HepG2 (cell line): ENCODE measurements at places on chromosomes 12 and 14.
A peak's percentile ranks its signal among the peaks of the same experiment; 100 is the strongest.

DNA sequence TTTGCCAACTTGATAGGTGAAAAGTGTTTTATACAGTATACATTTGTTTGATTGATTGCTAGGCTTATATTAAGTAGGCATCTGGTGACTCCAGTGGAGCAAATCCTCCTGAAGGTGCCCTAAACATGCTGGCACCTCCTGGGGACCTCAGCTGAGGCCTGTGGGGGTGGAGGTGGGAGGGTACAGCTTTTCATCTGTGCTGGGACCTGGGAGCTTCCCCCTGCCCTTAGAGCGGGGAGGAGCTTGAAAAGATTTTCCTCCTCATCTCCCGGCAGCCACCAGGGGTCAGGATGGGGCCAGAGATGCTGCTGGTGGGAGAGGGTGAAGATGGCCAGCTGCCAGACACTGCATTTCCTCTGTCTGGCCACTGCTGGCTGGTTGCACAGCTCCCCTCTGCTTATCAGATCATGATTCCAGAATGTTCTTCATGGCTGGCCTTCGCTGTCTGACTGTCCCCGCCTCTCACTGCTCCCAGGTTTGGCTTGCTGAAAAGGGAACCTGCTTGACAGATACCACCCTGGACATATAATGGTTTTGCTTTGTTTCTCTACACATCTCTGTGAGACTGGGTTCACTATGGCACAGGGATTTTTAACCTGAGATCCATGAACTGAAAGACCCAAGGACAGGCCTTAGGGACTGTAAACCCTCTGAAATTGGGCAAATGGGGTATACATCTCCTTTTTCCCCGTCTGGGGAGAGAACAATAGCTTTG is 10.5 kb upstream of the JPH4 start:
- DNase-seq = peak; percentile 98

GRCh38 chr14:76767681-76768656 is 6.7 kb downstream of the VASH1 start:
- DNase-seq = no peak

GRCh38 chr12:16021676-16022075 is 110.5 kb downstream of the DERA start:
- DNase-seq = no peak

- no peak for DNase-seq
Measured at GRCh38 chr14:61839507-61839906, 77.3 kb downstream of the SNAPC1 start.

DNA sequence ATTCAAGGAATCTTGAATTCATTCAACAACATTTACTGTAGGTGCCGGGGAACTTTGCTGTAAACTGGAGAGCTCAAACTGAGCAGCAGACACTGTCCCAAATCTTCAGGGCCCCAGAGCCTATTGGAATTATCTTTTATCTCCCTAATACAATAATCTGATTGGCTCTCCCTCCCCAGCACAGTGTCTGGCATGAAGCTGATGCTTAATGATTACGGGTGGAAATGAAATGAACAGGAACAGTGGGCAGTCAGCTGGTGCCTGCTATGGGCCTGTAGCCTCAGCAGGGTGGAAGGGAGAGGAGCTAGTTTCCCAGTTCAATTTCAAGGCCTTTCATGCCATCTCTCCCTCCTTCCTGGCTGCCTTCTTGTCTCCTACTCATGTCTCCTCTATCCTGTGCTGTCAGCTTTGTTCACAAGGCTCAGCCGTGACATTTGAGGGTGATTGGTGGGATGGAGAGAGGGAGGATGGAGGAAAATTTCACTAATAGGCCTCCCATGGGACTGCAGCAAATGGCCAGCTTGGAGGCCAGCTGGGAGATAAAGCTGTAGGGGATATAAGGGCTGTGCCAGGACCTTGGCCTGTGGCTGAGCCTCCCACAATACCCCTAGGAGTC is 4.3 kb upstream of the RAPGEF3 start:
- DNase-seq = no peak

DNA sequence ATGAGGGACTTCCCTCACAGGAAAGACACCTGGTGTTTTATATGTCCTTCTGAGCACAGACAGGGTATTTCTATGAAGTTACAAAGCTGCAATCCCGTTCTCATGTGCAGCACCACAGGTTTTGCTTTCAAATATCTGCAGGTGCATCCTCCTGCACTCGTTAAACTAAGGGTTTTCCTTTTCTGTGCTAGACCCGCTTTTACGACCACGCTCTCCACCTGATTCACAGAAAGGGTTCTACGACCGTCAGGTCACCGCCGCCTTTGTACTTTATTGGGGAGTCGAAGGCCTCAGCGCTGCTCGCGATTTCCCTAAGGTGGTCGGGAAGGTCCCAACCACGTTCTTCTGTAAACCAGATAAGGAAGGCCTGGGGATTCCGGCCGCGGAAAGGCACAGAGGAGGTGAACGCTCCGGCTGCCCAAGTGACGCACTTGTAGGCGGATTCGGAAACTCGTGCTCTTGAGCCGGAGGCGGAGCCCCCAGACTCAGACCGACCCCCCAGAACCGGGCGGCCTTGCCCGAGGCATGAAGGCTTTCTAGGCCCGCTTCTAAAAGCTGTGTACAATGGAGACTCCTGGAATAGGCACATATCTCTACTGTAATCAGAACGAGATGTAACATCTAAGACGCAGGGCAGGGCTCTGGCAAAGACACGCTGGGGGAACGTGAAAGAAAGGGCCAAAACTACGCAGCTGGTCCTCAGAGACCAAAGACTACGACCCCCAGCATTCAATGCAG is 995 bp upstream of the HSP90B1 start:
- DNase-seq = peak; percentile 87

DNA sequence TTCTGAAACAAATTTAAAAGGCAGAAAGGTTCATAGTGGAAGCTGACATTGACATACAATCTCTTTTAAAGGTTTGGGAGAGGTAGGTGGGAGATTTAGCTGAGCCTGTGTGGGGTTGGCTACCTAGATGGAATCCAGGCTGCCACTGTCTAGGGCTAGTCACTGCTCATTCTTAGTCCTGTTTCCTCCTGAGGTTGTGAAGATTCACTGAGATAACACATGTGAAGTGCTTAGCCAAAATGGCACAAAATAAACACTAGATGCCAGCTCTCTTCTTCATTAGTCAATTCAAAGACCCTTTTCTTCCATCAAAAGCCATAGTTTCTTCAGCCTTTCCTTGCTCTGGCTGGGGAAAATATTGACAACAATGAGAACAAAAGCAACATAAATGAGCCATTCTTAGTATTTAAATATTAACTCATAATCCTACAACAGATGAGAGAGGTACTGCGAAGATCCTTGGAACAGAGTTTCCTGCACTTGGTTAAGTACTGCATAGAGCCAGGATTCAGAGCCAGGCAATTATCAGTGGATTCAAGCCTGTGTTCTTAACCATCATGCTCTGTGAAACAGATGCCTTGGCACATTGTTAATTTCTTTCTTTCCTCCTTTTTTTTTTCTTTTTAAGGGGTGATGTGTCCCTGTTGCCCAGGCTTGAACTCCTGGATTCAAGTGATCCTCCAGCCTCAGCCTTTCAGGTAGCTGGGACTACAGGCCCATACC is 3.5 kb downstream of the MYF6 start:
- DNase-seq = no peak

DNA sequence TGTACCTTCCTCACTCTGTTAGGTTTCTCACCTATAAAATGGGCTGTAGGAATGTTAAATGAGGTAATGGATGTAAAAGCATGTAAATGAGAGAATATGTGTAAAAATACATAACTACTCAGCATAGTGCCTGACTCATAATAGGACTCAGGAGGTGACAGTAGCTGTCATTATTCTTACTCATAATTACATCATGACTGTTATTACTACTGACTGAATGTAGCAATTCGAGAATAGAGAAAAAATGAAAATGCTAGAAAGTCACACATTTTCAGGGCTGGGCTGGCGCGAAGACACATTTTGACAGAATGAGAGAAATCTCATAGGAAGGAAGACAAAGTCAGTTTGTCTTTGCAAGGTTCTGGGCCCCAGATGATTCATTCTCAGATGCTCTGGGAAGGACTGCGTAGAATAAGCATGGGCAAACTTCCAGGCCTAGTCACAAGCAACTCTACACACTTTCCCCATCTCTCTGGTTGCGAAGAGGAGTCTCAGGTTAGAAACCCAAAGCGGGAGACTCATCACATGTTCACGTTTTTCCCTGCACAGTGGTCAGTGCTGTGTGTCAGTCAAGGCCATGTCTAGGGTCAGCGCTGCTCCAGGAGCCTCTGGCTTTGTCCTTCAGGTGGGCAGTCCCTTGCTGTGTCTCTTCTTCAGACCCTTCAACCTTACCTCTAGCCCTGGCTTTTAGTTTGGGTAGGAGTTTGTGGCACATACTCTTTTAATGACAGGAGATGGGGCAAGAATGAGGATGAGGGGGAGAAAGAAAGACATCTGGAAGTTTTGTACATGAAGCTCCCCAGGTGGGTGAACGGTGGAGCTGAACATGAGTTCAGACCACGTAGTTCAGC is 8.4 kb downstream of the GPRC5A start:
- no peak for DNase-seq

DNA sequence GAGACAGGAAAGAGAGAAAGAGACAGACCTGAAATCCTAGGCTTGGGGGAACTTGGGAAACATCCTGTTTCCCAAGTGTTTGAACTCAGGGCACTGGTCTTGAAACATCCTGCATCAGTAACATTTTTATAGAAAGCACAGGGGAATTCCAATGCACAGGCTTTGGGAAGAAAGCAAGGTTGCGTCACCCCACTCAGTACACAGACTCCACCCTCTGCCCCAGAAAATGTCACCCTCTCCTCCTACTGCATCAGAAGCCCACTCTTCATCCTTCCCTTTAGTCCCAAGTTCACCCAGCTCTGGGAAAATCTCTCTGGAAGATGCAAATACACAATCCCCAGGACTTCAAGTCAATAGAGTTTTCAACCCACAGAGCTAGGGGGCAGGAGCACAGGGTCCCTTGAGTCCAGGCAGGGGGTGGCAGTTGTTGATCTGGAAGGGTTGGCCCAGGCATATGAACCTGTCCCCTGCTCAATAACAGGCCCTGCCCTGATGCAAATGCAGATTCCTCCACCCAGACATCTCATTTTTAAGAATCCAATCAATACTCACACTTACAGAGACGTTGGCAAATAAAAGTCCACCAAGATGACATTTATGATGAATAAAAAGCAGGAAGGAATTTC is 1.7 kb downstream of the RDH16 start:
- DNase-seq = no peak

GRCh38 chr12:51067771-51068170 is 15.6 kb downstream of the CSRNP2 start:
- DNase-seq = no peak

- no peak for DNase-seq
Measured at GRCh38 chr14:105477660-105478397, 3.2 kb downstream of the CRIP2 start.

GRCh38 chr14:90088176-90088575 is 26.4 kb downstream of the KCNK13 start:
- no peak for DNase-seq

GRCh38 chr14:74952697-74953484 is 2.5 kb downstream of the PGF start:
- no peak for DNase-seq

- DNase-seq = no peak
Measured at GRCh38 chr12:62471734-62472133, 5.1 kb downstream of the MON2 start.

DNA sequence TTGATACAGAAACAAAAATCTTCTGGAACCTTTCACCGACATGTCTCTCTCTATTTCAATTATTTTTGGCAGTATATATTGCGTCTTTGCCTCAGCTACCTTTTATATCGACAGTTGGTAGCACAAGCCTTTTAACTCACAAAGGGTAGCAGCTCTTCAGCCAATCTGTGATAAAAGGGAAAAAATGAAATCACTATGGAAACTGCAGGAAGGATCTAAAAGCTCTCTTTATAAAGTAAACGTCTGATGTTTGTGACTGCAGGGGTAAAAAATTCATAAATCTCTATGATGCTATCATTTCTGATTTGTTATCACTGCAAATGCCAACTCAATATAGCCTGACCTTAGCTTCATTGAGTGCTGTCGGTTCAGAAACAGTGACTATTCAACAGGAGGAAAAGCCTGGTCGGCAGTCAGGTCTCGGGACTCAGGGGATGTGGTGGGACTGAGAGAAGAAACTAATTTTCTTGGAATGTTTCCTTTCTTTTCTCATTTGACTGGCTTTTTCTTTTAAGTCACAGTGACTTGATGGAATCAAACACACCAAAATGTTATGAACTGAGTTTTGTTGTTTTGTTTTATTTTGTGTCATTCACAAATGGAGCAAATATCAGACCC is 5.9 kb upstream of the RMST start:
- DNase-seq = no peak

DNA sequence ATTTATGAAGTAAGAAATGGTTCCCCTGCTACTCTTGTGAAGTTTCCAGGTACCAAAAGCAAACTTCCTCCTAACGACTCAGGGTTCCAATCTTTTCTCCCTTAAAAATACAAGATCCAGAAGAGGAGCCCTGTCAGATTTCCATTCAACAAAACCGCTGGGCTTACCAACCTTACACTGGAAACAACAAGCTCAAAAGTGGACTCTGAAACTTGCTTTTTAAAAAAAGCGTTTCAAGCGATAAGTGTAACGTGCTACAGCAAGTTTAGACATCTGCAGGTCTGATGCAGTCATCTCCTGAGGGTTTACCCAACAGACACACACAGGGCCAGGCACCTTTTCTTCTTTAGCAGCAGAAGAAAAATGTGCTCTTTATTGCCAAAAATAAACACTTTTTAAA is 6.9 kb upstream of the CREBL2 start:
- no peak for DNase-seq

- no peak for DNase-seq
Measured at GRCh38 chr12:131533139-131533538, 177.8 kb upstream of the SFSWAP start.

- DNase-seq = no peak
Measured at GRCh38 chr12:97275728-97276590, 186.6 kb upstream of the RMST start.

GRCh38 chr14:100018482-100018881 is 46.7 kb upstream of the EVL start:
- peak; percentile 17 for DNase-seq
